ENCODE measurements at places on chromosomes 12 and 14.
A peak's percentile ranks its signal among the peaks of the same experiment; 100 is the strongest.

DNA sequence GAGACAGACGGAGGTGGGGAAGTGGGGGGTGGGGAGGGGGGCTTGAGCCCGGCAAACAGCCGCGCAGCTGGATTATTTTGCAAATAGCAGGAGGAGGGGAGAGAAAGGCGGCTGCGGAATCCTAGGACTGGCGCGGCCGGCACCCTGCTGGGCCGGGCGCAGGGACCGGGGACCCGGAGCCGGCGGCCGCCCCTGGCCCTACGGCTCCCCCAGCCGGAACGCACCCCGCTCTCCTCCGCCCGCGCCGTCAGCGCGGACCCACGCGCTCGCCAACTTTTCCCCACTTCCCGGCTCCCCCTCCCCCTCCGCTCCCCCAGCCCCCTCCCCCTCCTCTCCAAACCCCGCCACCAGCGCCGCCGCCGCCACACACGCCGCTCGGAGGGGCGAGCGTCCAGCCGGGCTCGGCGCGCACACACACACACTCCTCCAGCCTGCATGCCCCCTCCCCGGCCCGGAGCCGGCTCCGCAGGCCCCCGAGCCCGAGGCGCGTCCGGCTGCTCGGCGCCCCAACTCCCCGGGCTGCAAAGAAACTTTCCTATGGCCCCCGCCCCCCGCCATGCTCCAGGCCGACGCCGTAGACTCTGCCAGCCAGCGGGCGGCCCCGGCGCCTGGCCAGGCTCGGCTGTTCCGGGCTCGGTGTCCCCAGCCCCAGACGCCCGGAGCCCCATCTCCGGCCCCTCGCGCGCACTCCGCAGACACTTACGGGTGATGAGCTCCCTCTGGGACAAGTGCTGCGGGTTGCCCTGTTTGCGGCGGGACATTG is 1.4 kb downstream of the BCL11B start:
- DNase-seq = no peak

- DNase-seq = no peak
Observed at GRCh38 chr14:93958567-93959238, 17.7 kb downstream of the ASB2 start.

DNA sequence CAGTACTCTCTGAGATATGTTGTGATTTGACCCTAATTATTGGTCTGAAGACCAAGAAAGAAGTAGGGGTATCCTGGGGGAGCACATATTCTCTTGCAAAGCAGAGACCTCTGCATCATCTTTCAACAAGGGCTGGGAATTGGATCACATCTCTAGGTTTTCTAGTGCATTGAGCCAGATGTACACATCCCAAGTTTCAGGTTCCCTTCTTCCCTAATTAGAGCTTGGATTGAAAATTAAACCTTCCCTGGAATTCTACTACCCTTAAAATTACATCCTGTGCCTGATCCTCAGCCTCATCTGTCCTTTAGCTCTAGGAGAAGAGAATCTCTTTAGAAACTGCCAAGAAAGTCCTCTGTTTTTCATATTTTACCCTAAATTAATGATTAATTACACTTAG is 839.6 kb downstream of the SLC6A15 start:
- no peak for DNase-seq

DNA sequence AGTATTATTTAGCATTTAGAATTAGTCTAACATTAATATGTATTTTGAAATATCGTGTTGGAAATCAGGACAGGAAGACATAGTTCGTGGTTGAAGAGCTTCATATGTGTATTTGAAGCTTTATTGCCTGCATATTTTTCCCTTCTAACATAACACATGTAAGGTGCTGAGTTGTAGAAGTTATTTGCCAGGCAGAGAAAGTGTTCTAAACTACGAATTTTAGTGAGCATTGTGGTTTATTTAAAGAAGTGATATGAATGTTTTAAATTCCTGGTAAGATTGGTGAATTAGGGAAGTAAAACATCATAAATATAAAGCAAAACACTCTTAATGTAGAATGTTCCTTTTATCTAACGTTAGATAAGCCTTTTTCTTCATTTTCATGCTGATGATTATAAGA is 2.5 kb downstream of the RASSF3 start:
- no peak for DNase-seq

DNA sequence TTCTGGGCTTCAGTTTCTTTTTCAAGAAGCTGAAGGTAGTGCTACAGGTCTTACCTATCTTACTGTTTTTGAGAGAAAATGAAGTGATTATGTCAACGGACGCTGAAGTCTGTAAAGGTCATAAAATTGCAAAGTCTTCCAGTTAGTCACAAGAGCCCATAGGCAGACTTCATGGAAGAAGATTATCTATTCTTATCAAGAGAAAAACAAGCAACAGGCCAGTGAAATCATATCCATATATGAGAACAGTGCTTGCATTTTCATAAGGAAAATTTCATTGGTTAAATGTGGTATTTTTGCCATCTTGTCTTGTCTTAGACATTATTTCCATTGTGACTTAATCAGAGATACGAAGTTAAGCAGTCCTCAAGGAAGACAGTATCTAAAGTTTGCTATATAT is 412.7 kb upstream of the SEL1L start:
- DNase-seq = no peak

DNA sequence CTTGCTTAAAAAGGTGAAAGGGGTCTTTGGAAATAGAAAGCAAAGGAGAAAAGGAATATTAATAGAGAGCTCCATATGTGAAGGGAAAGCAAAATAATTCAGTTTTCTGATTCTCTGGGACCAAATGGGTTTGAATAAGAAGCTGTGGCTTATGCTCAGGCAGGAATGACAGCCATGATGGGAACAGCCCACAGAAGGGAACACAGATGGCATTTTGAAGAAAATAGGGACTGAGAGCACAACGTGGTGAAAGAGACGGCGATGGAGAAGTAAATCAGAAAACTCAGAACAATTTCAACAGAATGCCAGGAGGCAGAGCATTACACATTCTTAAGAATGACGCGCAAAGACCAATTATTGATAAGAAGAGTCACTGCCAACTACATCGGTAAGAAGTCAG is 102.8 kb downstream of the STXBP6 start:
- no peak for DNase-seq

- peak; percentile 76 for DNase-seq
Observed at GRCh38 chr14:94373708-94374107, 14.7 kb downstream of the SERPINA1 start.

DNA sequence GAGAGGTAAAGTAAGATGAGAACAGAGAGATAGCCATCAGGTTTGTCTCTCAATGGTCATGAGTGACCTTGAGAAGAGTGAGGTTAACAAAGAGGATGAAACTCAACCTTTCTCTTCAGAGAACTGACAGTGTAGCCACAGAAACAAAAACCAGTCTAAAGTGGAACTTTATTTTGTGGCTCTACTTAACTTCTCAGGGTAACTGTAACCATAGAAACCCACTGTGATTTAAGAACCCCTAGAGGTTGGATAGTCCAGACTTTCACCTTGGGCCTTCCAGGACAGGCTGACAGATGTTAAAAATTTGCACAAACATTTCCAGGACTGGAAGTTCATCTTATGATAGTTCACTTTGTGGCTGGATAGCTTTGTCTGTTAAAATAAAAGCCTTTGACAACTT is 48.5 kb downstream of the ATP23 start:
- DNase-seq = no peak

DNA sequence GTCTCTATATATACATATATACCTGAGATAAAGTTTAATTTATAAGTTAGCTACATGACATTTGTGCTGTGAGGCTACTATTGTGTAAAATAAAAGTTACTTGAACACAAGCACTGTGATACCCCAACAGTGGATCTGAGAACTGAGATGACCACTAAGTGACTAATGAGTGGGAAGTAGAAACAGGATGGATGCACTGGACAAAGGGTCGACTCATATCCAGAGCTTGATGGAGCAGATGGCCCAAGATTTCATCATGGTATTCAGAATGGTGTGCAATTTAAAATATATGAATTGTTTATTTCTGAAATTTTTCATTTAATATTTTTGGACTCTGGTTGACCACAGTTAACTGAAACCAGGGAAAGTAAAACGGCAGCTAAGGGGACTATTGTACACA is 908.6 kb upstream of the MDGA2 start:
- no peak for DNase-seq

DNA sequence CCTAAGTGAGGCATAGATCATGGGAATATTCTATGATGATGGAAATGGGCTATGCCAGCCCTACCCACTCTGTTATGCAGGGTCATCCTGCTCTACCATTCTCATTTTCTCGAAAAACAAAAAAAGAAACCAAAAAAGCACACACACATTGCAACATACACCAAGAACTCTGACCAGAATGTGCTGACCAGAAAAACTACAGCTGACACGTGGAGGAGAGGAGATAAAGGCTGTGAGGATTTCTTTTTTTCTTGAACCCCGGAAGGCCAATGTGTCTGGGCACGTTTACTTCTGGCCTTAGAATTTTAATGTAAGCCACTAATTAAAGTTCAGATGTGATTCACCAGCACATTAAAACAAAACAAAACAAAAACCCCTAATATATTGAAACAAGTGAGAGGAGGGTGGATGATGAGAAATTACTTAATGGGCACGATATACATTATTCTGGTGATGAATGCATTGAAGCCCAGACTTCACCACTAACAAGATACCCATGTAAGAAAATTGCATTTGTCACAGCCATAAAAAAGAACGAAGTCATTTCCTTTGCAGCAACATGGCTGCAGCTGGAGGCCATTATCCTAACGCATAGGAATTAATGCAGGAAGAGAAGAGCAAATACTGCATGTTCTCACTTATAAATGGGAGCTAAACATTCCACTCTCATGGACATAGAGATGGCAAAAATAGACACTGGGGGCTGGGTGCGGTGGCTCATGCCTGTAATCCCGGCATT is 66.3 kb upstream of the PLEKHG3 start:
- no peak for DNase-seq

- DNase-seq = no peak
Observed at GRCh38 chr14:28536889-28537288, 229.7 kb upstream of the FOXG1 start.

DNA sequence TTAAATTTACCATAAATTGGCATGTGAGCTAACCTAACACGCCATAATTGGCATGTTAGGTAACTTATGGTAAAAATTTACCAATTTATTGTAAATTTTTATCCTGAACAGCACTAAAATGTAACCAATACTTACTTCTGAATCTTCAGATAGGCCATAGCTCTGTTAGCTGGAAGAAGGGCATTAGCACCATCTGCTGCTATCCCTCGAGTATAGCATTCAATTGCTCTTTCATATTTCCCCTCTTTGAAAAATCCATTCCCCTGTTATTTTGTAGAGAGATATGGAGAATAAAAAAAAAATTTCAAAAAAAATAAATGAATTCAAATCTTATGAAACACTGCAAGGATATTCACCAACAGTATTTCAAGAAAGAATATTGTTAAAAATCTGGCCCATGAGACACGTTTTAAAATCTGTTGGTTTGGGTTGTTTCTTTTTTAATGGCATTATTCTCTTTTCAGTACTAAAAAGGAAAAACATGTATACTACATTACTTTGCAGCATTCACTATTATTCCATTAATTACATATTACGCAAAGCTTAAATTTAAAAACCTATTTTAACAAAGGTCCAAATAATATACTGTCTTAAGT is 19.1 kb downstream of the RPAP3 start:
- peak; percentile 44 for DNase-seq

DNA sequence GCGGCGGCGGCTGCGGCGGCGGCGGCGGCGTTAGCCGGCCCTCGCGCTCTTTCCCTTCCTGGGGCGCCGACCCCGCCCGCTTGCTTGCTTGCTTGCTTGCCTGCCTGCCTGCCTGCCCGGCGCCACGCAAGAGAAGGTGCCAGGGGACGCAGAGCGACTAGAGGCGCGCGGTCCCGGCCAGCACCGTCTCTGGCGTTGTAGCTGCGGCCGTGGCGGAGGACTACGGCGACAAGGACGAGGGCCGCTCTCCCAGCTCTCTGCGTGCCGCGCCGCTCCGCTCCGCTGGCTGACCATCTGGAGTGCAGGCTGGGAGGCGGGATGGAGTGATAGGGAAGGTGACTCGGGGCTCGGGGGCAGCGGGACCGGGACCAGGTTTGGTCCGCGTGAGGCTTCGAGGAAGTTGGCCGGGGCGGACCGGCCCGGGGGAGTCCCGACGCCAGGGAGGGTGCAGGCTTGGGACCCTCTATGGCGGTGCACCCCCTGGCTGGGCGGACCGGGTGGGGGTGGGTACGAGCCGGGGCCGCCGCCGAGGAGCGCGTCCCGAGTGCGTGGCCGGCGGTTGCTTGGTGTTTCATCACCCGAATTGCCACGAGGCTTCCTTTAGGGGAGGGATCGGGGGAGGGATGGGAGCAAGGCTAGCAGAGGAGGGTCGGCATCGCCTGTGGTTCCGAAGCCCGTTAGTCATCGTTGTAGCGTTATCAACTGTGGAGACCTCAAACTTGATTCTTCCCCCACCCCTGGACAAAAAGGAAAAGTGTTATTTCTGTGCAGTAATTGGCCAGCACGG is 471 bp downstream of the XPOT start:
- peak; percentile 70 for DNase-seq

GRCh38 chr12:109458771-109459208 is 18.3 kb downstream of the KCTD10 start:
- no peak for DNase-seq

DNA sequence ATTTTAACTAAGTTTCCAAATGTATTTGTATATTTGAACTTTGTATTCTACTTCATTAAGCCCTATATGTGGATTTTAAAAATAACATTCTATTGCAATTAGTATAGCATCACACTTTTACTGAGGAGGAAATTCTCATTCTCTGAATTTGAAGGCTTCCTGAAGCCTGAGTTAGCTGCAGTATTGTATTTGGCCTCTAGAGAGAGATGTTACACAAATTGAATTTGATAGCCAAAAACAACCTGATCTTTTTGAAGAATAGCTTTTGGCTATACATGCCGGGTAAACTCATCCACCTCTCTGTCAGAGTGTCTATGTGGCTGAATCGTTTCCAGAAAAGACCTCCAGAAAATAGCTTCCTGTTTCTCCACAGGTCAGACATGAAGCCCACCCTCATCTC is 316.5 kb upstream of the OR4E1 start:
- DNase-seq = no peak

DNA sequence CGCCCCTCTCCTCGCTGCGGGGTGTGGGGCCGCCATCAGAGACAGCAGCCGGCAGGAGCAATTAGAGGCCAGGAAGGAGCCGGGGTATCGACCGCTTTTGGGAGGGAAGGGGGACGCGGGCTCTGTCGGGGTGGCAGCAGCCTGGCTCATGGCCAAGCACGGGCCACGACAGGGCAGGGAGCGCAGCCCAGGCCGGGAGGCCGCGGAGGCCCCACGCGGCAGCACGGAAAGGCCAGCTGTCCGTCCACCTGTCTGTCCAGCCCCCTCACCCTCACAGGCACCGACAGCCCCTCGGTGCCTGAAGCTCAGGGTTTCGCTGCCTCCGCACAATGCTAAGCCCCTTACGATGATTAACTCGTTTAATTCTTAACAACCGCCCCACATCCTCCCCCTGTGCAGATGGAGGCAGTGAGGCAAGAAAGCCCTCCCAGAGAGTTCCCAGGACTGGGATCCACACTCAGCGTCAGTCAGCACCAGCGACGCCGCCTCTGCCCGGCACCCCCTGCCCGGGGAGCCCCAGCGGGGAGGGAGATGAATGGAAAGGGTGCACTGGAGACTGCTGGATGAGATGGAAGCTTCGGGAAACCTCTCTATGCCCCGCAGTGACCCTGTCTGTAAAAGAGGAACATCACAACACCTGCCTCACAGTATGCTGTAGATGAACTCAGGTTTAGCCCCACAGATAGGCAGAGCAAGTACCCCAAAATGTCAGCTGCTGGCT is 23.7 kb downstream of the NCOR2 start:
- no peak for DNase-seq
